RKO (cell line): ENCODE measurements at places on chromosomes 5 and 9.

- no peak for DNase-seq
These were observed 224.1 kb downstream of the ESM1 start for GRCh38 chr5:54761213-54761701.

GRCh38 chr9:3478549-3478953 lies 47.2 kb downstream of the RFX3 start:
- DNase-seq = peak; percentile 11

DNA sequence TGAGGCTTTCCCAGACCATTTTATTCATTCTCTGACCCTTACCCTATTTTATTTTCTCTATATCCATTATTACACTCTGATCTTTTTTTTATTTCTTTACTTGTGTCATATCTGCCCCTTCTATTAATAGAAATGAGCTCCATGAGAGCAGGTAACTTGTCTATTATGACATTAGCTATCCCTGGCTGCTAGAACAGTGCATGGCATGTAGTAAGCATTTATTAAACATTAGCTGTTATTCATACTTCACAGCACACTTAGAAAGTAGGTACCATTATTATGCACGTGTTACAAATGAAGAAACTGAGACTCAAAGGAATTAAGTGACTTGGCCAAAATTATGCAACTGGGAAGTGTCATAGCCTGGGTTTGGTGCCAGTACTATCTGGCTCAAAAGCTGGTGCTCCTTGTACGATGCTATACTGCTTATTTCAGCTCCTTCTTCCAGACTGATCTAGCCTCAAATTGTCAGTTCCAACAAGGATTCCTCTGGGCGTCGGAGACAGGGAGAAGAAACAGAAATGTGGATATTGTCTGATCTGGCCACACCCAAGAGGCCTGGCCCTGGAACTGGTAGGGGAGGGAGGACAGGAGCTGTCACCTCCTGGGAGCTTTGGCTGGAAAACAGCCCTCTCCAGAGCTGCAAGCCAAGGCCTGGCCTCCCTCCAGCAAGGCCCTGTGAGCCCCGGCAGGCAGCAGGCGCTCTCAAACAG lies 10.8 kb upstream of the NIPAL4 start:
- DNase-seq = no peak

GRCh38 chr5:169944922-169945680 lies 35.2 kb downstream of the INSYN2B start:
- no peak for DNase-seq

- DNase-seq = no peak
These were observed 446.4 kb upstream of the PTGER4 start for GRCh38 chr5:40233268-40233667.

- no peak for DNase-seq
These were observed 218.2 kb upstream of the IL12B start for GRCh38 chr5:159548517-159548916.

GRCh38 chr9:86829496-86830046 lies 117.7 kb downstream of the GAS1 start:
- DNase-seq = no peak
